Hypothalamus (tissue), 51 donors: ENCODE measurements at places on chromosomes 7 and 10.

DNA sequence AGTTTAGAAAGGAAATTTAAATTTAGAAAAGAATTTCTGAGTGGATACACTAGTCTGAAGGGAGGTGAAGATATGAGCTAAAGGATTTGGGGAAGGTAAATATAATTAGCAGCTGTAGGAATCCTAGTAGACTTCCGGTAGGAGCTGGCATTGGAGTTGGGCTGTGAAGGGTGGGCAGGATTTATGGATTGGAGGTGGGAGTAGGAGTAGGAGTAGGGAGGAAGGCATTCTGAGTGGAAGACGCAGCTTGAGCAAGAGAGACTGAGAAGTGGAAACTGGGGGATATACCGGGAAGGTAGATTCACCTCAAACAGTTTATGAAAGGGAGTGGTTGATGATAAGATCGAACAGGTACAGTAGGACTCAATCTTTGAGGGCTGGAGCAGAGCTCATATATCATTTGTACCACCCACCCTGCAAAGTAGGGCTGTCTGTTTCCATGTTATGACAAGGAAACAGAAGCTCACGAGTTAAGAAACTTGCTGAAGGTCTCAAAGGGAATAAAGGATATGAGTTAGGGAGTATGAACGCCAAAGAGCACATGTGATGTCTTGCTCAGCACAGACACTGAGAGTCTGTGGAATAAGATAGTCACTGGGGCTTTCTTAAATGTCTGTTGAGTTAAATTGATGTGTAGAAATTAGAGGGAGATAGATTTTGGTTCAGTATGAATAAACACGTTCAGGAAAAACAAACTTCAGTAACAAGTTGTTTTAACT lies 81.6 kb downstream of the RPS24 start:
- DNase-seq = no peak

DNA sequence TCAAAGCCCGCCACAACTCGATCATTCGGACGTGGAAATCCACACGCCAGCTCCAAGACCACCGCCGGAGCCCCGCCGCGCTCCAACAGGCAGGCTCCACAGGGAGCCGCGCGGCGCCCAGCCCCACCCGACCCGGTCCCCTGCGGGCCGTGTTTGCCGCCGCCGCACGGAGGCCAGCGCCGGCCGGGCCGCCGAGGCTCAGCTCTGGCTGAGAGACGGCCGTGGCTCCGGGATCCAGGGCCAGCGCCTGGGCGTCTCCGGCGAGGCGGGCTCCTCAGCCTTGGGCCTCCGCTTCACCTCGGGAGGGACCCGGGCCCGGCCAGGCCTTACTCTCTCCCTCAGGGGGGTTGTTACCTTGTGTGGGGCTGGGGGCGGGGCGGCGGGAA lies 333 bp downstream of the SMNDC1 start:
- DNase-seq = no peak

DNA sequence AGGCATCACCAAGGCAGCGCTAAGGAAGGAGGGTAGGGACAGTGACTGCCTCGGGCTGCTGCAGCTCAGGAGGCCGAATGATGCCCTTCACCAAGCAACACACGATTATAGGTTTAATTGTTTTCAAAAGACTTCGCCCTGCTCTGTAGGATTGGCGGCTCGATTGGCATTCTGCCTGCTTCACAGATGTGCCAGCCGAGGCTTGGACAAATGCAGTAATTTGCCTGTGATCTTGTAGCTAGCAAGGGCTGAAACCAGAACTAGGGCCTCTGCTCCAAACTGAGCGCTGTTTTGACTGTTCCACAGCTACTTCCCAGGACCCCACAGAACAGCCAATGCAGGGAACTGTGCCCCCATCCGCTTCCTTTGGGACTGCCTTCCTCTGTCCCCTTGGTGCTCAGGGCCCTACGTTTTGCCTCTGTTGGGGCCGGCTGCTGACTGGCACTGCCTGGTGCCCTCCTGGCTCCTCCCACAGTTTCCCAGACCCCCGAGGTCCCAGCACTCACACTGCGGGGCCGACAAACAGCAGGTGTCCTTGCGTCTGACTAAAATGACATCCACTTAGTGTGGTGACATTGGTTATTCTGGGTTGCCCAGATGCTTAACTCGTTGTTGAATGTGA lies 62.6 kb upstream of the EN2 start:
- DNase-seq = no peak

DNA sequence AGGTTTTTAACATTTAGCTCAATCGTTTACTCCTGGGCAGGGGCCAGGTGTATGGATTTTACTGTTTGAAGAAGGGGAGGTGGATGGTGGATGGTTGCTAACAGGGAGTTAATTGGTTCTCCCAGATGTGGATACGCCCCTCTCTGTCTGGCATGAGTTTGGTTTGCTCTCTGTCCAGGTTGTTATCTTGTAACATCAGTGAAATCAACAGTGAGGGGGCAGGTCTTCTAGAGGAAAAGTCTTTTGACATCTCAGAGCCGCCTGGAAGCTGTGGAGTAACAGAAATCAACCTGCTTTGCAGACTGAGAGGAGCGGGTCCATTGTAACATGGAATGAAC lies 243.4 kb downstream of the MGMT start:
- DNase-seq = no peak

GRCh38 chr7:2500701-2501100 lies 18.9 kb upstream of the LFNG start:
- no peak for DNase-seq

DNA sequence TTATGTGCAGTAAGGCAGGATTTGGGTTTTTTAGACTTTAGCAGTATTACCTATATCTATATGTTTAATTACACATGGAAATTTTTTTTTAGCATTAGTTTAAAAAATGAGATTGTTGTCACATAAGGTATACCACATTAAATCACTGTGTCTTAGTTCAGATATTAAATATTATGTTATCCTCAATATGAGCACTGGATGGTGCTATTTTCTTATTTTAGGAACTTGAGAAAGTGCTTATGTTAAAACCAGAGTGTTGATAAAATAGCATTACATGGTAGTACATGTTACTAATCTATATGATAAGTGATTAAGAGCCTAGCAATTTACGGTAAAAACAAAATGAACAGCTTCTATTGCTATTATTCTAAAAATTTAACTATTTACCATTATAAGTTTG lies 28.8 kb downstream of the MIOS start:
- DNase-seq = no peak

DNA sequence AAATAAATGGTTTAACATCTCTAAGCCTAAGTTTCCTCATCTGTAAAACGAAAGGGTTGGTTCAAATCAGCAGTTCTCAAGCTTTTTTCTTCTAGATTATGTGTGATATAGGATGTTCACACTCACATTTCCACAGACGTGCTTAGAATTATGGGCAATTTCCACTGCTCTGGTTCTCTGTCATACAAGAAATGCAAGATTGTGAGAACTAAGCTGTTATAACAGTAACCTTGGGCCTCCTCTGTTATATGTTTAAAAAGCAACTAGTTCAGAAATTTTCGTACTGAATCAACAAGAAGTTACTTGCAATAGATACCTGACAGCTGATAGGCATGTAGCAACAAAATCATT lies 33.7 kb downstream of the ADD3 start:
- no peak for DNase-seq

GRCh38 chr10:110857265-110858171 lies 14.2 kb upstream of the PDCD4 start:
- DNase-seq = no peak

- no peak for DNase-seq
These were observed 36.9 kb downstream of the CYP26A1 start for GRCh38 chr10:93110472-93111146.

DNA sequence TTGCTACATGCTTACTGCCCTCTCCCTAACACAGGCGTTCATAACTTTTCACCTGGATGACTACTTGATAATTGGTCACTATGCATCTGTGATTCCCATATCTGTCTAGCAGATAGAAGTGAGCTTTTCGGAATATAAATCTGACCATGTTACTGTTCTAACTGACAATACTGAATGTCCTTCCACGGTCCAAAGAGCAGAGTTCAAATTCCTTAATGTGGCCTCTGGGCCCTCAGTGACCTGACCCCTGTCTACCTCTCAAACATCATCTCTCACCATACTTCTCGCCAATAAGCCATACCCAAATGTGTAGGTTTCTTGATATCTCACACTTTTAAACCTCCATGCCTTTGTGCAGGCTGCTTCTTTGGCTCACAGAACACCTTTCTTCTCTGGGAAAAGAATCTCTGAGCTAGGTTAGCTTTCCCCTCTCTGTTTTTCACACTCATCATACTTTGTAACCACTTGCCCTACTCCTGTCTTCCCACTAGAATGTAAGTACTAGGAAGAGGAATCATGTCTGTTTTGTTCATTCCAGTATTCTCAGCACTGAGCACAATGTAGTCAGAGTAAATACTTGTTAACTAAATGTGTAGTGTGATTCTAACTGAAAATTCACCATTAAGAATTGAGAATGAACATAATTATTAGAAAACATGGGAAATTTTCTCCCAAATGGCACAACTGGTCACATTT lies 39.2 kb upstream of the LRRC17 start:
- DNase-seq = no peak

- DNase-seq = no peak
These were observed 8.8 kb downstream of the ADAM8 start for GRCh38 chr10:133267829-133268228.

DNA sequence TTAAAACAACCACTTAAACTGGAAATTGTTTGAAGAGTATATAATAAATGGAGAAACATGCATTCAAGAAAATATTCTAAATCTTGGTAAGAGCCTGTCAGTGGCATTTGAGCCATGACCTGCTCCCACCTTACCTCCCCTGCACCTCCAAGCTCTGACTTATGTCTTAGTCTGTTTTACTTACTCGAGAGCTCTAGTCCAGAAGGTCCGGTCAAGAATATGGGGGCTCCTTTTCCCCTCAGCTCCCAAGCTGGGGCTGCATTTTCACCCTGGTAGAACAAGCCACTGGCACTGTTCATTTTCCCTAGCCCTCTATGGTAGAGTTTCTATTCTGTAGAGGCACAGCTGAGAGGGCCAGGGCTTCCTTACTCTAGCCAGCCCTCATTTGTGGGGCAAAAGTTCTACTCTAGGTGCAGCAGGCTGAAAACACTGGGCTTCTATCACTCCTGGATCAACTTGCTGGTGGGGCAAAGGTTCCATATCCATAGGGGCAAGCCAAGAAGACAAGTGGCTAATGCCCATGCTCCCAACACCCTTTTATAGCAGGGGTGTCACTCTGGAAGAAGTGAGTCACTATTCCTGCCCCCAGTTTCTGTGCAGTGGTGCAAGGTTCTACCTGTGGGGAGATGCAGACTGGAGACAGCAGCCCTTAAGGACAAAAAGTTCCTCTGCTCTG lies 40.6 kb downstream of the ZNF438 start:
- DNase-seq = no peak

DNA sequence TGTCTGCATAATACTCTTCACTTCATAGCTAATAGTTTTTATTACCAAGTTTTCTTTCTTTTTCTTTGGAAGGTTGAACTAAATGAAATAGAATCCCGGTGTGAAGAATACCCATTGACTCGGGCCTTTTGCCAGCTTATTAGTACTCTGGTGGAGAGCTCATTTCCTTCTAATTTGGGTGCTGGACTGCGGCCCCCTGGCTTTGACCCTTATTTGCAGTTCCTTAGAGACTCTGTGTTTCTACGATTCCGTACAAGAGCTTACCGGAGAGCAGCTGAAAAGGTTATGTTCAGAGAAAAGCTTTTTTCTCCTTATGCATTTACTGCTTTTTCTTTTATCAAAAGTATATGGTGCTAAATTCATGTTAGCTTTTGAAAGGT lies 40.2 kb downstream of the NUP205 start:
- DNase-seq = peak; percentile 18

- no peak for DNase-seq
These were observed 149.5 kb upstream of the LRGUK start for GRCh38 chr7:133977409-133978274.

DNA sequence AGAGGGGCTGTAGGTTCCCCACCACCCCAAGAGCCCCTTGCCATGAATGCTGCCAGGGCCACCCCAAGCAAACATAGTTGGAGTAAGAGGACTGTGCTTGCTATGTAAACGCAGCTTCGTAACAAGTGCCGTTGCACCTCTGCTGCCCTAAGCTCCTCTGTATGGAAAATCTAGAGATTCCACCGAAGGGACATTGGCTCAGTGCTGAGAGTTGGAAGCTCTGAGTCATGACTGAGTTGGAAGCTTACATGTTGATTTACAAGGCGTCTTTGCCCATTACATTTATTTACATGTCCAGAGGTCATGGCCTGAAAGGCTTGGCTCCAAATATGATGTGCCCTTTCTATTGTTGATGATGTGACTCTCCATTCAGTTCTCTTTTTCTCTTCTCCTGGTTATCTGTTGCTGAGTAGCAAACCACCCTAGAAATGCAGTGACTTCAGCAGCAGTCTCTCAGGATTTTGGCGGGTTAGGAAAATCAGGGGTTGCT lies 233.1 kb upstream of the TCF7L2 start:
- no peak for DNase-seq

DNA sequence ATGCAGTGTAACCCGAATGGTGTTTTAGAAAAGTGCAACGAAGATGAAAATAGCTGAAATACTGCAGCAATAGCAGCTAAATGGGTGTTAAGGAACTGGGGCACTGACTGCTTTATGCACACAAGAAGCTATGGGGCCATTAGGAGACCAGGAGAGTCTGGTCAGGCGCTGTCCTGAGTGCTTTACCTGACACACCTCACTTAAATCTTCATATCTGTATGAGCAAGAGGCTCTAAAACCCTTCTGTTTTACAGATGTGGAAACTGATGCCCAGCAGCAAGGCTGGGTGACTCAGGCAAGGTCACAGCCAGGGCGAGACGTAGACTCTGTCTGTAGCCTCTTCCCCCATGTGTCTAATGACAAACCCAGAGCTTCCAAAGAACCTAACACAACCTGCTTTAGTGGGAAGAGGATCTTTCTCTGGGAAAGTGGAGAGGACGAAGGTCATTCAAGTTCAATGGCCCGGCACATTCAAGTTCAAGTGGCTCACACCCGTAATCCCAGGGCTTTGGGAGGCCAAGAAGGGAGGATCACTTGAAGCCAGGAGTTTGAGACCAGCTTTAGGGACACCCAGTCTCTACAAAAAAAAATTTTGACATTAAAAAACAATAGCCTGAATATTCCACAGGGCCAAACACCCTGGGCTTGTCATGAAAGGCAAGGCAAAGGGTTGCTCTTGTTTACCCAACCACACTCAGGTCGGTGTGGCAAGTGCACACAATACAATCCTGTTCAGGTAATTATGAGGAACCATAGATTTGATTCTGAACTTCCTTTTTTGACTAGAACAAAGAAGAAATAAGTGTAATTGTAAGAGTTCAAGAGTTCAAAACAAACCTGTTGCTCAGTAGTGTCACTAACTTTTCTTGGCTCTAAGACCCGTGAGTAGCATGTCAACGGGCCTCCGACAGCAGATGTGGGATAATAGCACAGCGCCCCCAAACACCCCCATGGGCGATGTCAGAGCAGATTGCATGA lies 53.7 kb upstream of the KLF6 start:
- DNase-seq = no peak

DNA sequence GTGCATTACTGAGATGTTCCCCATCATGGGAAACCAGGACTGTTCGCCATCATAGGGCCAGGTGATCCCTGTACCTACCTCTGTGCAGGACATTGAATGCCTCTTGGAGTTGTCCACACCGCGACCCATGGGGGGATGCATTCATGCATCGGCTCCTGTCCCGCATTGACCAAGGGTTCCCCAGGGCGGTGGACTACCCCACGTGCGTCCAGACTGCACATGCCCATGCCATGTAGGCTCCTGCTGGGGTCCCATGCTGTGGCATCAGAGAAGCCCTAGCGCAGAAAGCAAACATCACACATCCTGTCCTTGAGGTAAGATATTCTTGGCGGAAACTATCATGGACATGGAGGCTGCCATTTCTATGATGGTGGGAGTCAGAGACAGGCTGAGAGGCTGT lies 121.6 kb upstream of the UNC5B start:
- DNase-seq = no peak
